ENCODE measurements at places on chromosomes 6 and 20.

DNA sequence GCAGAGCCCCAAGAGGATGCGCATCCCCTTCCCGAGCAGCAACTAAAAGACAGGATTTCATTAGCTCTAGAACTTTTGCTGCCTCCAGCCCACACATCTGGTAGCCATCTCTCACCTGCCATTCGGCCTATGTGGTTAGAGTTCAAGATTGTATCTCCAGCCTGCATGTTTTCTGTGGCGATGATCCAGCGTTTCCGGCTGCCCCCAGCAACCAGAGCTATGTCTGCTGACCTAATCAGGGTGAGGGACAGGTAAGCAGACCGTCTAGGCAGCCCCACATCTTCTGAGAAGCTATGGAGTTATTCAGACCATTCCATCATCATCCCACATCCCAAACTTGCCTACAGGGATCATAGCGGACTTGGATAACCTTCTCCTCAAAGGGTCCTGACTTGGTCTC is 2.3 kb upstream of the CUL7 start:
- no peak for DNase-seq

DNA sequence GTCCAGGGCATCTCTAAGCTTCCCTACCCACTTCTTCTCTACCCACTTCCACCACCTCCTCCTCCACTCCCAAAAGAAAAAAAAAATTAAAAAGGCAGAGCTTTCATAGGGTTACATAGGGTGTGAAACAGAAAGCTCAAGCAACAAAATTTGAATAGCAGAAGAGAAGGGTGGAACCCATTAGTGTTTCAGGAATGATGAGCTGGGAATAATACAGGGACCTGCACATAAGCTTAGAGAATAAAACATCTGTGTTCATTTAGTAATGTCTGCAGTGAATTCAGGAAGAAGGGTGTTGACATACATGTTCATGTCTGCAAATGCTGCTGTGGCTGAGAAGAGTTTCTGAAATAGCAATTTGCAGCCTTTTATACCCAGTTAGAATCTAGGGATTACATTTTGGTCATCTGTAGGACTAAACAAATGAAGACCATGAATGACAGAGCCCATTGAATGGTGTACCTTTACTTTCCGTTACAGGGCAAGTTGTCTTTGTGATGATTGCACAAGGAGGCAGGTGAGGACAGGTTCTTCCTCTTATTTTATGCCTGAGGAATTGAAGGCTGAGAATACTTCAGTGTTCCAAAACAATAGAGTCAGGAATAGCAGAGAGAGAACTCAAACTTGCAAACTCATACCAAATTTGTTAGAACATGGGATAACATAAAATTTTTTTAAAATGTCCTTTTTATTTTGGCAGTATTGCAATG is 975.1 kb downstream of the TFAP2A start:
- no peak for DNase-seq

GRCh38 chr6:97059473-97059872 is 134.9 kb downstream of the KLHL32 start:
- no peak for DNase-seq

DNA sequence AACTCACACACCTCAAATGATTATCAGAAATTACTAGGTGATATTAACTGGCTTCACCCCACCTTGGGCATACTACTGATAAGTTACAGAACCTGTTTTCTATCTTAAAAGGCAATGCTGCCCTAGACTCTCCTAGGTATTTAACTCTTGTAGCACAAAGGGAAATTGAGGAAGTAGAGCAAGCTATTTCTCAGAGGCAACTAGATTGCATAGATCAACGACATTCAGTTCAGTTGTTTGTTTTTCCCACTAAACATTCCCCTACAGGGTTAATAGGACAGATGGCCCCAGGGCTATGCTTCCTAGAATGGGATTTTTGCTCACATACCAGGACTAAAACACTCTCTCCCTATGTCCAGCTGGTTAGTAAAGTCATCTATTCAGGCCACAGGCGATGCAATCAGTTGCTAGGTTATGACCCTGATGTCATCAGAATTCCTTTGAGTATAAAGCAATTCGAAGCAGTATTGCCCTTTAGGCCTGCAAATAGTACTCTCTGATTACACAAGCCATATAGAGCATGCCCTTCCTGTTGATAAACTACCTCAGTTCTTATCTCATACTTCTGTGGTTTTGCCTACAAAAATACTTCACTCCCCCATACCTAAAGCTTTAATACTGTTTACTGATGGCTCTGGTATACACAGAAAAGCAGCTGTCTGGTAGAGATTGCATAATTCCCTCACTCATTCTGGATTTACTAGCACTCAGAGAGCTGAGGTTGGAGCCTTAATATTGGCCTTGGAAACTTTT is 67.4 kb upstream of the ASCC3 start:
- no peak for DNase-seq

- DNase-seq, result no peak
These were observed 68.0 kb downstream of the BMP7 start for GRCh38 chr20:57198132-57199072.

GRCh38 chr6:44489910-44490604 is 102.6 kb downstream of the CDC5L start:
- DNase-seq, result no peak

DNA sequence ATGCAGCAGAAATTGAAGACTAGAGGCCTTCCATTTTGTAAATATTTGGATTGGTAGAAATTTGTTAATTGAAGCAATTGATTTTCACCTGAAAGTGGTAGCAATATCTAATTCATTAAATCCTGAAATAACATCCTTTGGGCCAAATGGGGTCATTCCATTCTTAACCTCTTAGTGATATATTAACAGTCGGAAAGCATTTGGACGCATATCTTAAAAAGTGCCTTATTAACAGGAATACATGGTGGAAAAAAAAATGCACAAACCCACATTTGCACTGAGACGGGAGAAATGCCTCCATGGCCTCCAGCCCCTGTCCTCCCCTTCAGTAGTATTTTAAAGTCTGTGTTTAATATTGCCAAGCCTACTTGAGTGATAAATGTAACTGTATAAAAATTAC is 205.5 kb downstream of the TFAP2B start:
- DNase-seq, result no peak

DNA sequence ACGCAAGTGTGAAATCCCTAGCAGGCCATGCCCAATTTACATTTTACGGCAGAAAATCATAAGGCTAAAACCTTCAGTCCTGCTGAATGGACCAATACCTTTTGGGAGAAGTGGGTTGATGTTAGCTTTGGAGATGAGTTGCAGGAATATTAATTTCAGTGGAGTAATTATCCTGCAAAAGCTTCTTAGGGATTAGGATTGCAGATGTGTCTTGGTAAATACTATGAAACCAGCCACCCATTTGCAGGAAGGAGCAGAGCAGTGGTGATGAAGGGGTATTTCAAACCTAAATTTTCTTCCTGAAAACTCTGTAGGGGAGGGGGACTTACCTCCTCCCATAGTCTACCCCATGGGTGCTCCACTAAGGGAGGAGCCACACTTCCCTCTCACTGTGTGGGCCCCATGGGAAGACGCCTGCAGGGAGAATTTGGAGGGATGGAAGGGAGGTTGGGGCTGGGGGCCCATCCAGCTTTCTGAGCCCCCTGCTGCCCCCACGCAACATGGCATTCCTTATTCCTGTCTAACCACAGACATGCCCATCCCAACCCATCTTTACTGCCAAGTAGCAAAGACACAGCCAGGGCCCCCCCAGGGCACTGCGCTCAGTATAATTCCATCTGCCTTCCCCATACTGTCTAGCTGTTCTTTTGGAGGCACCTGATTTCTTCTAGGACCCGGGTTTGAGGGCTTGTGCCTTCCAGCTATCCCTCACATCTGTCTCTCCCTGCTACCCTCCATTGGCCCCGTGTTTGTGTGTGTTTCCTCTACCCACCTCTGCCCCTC is 14.6 kb upstream of the UQCC2 start:
- no peak for DNase-seq

DNA sequence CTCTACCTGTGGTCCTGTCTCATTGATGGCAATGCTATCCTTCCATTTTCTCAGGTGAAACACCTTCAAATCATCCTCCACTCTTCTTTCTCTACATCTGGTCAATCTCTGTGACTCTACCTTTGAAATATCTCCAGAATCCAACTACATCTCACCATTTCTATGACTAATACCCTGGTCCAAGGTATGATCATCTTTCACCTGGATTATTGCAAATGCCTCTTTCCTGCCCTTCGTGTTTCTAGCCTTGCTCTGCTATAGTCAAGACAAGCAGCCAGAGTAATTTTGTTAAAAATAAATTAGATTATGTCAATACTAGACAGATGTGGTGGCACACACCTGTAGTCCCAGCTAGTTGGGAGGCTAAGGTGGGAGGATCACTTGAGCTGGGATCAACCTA is 17.8 kb upstream of the BLCAP start:
- no peak for DNase-seq

DNA sequence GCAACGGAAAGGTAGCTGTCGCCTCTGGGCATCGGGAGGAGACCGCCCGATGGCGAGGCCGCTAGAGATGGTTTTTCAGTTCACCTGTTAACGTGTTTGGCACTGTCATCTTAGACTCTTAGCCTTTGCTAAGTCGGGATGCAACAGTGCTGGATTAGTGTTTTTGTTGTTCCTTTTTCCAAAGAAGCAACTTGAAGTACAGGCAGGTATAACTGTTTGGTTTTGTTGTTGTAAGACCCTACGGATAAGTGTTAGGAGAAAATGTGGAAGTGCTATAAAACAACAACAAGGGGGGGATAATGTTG is 723 bp downstream of the MANEA start:
- DNase-seq, result no peak

GRCh38 chr20:53981752-53982437 is 88.5 kb downstream of the BCAS1 start:
- DNase-seq, result no peak

DNA sequence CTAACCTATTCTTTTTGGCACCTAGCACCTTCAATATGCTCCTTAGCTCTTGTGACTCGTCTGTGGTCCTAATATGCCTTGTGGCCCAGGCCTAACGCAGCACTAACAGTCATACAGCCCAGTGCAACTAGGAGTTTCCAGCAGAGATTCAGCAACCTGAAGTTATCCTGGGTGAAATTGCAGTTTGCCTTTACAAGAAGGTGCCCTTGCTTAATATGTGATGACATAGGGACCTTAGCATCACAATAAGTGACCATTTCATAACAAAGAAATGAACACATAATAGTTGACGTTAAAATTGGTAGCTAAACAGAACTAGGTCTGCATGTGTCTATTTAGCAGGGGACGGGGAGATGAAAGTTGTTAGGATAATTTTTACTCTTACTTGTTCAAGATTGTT is 10.1 kb downstream of the FIG4 start:
- no peak for DNase-seq

GRCh38 chr6:91672201-91672600 is 1085.3 kb upstream of the MAP3K7 start:
- no peak for DNase-seq

DNA sequence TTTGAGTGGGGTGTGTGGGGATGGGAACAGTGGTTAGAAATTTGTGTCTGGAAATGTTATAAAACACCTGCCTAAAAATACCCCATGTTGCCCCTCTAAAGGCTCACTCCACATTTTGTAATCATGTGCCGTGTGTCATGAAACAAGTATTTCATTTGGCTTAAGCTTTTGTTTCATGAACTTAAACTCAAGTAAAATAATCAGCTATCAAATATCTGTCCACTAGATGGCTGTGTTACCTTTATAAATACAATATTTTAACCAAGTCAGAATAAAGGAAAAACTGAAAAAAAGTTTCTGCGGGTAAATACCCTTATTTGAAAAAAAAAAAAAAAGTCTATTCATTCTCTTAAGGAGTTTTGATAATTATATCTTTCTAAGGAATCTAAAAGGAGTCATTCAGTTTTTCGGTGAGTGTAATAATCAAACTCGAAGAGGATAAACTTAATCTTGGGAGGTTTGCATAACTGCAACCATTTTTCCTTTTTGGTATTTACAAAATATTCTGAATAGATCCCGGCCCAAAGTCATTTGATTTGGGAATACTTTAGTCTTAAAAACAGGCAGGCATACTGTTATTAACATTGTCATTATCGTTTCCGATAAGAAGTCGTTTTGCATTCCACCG is 29.9 kb upstream of the MTRF1L start:
- no peak for DNase-seq

GRCh38 chr20:3673221-3674070 is 8.4 kb downstream of the ADAM33 start:
- no peak for DNase-seq

GRCh38 chr6:170032706-170033309 is 258.1 kb downstream of the DLL1 start:
- DNase-seq, result no peak

DNA sequence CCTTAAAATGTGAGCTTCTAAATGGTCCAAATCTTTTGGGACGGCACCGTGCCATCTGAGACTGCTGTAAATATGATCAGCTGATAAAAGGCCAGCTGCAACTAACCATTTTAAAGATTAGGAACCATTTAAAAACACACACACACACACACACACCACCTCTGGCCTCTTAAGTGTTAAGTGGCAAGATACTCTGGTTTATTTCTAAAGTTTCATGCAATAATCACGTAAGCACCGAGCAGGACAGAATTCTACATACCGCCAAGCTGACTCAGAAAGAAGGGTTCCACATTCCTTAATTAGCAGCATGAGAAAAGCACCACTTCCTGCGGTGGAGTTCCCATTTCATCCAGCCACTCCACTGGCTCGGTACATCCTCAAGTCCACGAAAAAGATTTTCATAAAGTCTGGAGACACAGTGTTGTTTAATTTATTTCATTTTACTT is 17.8 kb upstream of the ZNF217 start:
- no peak for DNase-seq

GRCh38 chr20:23680146-23680545 is 8.7 kb downstream of the CST4 start:
- no peak for DNase-seq

DNA sequence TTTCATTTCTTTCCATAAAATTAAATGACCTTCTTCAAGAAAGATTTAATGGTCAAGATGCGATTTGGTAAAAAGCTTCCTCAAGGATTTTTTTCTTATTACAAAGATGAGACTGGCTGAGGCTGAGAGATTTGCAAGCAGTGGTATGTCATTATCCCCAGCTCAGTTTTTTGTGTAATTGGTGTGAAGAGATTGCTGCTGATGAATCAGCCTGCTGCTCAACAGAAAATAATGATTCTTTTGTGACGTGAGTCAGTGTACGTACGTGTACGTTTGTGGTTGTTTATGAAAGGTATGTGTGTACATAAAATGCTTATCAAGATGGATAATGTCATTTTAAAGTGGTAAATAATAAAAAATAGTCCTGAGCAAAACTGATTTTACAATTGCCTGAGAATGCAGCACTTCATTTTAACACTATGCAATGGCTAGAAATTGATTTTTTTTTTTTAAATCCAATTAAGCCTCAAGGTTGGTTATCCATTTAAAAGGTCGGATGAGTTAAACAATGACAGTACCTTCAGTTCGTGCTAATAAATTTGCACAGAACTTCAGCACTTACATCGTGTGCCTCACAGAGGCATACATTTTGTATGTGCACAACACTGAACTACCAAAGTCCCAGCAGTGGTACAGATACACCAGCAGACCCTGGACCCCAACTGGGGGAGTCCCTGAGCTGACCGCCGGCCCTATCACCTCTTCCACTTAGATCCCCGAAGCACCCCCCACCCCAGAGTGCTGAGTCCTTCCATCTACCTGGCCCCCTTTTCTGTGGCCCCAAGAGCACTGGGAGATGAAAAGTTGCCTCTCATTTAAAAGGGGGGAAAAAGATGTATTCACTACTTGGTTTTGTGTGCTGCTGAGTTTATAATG is 9.7 kb upstream of the NPEPL1 start:
- DNase-seq, result no peak

- DNase-seq, result no peak
These were observed 223.7 kb upstream of the SYNCRIP start for GRCh38 chr6:85866370-85866730.
